WTC11 (cell line): ENCODE measurements at places on chromosomes 5 and 9. TPM values are rescaled to one million over a fixed set of nuclear protein-coding genes. Genes with fewer than 3 reads are reported as not detected.

Gene MACIR
- 12.4 to 13.8 TPM (median 13.1 TPM) in 3 replicates for total RNA-seq

GRCh38 chr5:160359816-160360215 is 10.6 kb downstream of the C1QTNF2 start:
- H3K27ac ChIP-seq, result no peak overlapping the region
- DNase-seq, result no peak
- H3K4me3 ChIP-seq, result no peak overlapping the region

DNA sequence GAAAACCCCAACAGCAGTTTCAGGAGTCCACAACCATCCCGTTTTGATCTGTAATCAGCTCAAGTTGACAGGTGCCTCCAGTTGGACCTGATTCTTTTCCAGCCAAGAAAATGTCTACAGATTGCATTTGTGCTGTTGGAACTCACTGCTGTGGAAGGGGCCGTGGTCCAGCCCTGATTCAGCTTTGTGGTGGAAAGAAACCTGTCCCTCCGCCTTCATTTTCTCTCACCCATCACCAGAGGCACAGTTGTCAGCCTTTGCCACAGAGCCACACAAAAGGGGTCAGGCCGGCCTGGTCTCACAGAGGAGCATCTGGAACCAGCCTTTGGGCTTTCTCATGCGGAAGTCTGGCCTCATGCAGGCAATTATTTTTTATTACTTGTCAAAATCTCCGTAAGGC is 483.6 kb downstream of the GADD45G start:
- DNase-seq, result no peak
- H3K4me1 ChIP-seq, result peaks cover 18% of the 10 kb centered on the region
- H3K27ac ChIP-seq, result no peak overlapping the region
- no peaks in the 10 kb centered on the region for H3K36me3 ChIP-seq
- no peaks in the 10 kb centered on the region; the same call in 1 of the 2 replicates for H3K27me3 ChIP-seq

- H3K36me3 ChIP-seq, result peaks cover 17% of the 10 kb centered on the region
- no peak for DNase-seq
- H3K4me3 ChIP-seq, result no peak overlapping the region
These were observed 667.3 kb downstream of the DTWD2 start for GRCh38 chr5:118321081-118321480.

DNA sequence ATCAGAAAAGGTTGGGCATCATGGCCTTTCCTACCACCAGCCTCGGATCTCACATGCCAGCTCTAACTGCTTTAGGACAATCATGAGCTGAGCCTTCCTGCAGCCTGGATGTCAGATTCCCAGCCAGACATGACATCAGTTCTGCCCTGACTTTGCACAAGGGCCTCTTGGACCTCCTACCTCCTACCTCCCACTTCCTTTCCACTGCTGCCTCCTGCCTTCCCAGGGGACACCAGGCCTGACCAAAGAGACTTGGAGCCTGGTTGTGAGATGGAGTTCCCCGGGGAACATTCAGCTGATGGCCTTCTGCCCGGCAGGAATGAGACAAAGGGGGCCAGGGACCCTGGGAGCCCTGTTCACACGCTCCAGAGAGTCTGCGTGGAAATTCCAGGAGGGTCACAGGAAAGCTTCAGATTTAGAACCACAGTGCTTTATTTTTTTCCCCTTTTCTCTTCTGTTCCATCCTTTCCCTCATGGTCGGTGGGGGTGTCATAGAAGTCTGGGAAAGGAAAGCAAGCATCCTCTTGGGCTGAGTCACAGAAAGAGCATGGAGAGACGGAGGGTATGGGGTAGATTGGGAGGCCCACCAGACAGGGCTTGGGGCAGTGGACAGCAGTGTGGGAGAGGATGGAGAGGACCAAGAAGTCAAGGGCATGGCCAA is 35.4 kb upstream of the IL17B start:
- no peak overlapping the region for H3K4me3 ChIP-seq
- H3K27ac ChIP-seq, result no peak overlapping the region
- no peaks in the 10 kb centered on the region for H3K36me3 ChIP-seq
- H3K4me1 ChIP-seq, result peaks cover 22% of the 10 kb centered on the region
- DNase-seq, result no peak
